ENCODE measurements at places on chromosomes 3 and 15.

GRCh38 chr3:58471025-58471887 is 20.6 kb upstream of the KCTD6 start:
- DNase-seq: peak; percentile 11

DNA sequence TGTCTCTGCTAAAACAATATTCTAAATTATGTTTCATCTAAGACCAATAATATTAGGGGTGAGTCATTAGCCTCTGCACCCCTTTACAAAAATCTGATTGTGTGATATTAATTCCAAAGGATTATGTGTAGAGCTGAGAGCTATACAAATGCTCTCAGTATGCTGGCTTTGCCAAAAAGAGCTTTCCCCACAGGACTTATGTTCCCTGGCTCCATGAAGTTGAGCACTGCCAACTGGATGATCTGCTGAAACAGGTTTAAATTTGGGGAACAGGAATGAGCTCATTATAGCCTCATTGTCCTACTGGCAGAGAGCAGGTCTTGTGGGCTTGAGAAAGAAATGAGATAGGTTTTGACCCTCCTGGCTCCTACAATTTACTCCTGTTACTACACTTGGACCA is 347.8 kb upstream of the LMCD1 start:
- no peak for DNase-seq

GRCh38 chr15:34031987-34032760 is 6.8 kb downstream of the AVEN start:
- DNase-seq: no peak

DNA sequence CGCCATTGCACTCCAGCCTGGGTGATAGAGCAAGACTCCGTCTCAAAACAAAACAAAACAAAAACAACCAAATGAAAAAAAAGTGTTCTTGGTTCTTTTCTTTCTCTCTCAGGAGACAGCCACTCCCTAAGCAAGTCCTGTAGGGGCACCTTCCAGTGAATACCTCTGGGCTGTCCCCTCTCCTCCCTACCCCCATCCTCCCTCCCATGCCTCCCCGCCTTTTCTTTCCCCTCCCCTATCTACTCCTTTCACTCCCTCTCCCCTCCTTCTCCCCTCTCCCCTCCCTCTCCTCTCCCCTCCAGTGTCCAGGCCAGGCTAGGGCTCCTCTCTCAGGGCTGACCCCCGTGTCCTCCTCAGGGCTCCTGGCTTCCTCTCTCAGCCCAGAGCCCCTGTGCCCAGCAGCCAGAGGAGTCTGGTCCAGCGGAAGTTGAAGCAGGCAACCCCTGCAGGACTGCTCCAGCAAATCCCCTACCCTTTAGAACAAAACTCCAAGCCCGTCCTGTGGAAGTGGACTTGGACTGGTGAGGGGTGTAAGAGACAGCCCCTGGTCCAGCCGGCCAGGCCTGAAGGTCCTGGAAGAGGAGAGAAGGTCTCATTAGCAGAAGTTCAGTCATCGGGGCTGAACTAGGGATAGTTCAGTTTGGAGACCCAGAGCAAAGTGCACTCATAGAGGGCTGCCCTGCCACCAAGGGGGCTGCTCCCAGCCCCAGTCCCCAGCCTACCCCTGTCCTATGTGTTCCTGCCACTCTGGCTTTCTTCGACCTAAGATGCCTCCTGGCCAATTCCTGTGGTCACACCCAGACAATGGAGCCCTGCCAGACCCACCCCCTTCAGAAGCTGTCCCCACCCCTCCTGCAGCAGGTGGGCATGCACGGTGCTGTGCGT is 79.8 kb upstream of the IQSEC1 start:
- no peak for DNase-seq

GRCh38 chr15:69469467-69470201 is 17.0 kb downstream of the RPLP1 start:
- DNase-seq: no peak

GRCh38 chr3:414063-414462 is 217.5 kb downstream of the CHL1 start:
- no peak for DNase-seq

DNA sequence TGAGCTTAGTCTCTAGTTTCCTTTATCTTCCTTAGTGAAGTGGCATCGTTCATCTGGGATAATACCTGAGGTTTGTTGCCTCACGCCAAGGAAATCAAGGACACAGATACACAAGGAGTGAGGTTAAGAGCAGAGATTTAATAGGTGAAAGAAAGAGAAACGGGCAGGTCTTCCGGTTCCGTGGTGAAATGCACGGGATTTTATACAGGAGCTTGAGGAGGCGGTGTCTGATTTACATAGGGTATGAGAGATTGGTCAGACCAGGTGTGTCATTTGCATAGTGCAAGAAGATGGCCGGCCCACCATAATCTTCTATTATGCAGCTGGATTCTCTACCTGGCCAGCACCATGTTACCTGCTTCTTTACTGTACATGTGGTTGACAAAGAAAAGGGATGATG is 17.2 kb downstream of the ARRDC4 start:
- DNase-seq: no peak

DNA sequence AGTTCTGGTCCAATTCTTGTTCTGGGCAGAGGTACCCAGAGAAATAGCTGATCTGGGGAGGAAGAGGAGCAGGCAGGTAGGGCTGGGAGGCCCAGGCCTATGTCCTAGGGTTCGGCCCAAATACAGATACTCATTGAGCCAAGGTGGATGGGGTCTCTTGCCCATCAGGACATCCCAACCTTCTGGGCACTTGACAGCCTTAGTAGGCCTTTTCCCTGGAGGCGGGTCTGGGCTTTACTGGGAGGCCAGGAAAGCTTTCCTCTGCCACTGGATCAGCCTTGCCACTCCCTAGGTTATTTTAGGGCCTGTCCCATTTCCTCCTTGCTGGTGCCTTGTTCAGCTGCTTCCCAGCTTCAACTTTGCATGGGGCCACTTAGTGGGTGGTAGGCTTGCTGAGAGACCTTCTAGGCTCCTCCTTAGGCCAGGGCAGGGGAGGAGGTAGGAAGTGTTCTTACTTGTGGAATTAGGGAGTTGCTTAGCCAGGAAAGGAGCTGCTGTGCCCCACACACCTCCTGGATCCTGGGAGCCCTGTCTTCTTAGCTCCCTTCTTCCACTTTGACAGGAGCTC is 9.7 kb downstream of the TEX264 start:
- DNase-seq: no peak

DNA sequence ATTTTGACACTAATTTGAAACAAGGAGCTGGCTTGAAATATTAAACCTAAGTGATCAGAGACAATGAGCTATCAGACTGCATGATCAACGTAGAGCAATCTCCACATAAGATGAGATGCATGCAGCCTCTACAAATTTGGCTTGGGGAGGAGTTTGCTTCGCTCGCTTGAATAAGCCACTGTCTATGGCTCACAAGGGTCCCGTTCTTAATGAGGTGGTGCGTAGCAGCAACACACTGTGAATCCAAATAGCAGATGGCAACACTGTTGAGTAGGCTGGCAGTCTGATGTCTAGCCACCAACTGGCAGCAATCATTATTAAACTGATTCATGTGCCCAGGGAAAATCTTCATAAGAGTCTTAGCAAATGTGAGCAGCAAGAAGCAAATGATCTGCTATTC is 125.4 kb upstream of the CCDC54 start:
- no peak for DNase-seq

- no peak for DNase-seq
Observed at GRCh38 chr3:134481166-134481565, 4.6 kb downstream of the ANAPC13 start.

DNA sequence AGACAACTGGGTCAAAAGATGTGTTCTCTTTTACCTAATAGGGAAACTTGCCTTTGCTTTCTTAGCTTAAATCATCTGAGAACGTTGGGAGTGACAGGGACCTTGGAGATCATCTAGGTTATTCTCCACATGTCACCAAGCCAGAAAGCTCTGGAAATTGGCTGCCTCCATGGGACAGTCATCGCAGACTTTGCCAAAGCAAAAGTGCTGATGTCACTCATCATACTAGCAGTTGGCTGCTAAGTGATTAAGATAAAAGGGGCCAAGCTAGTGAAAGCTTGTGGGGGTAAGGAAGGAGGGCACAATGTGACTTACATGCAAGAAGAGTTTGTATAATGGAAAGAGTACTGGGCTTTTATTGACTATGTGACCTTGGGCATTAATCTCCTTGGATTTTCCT is 198.0 kb upstream of the PFN2 start:
- DNase-seq: no peak

DNA sequence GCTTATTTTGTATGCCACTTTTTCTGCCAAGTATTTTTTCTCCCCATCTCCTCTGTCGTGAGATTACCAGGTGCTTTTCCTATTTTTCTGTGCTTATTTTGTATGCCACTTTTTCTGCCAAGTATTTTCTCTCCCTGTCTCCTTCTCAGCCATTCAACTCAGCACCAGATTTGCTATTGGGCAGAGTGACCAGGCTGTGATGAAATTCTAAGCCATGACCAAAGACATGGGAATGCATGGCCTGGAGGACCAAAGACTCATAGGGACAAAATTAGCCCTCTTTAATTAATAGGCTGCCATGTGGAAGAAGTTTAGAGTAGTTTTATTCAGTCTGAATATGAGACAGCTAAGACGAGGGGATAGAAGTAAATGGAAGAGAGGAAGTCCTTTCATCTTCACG is 257.4 kb downstream of the SQOR start:
- DNase-seq: no peak

DNA sequence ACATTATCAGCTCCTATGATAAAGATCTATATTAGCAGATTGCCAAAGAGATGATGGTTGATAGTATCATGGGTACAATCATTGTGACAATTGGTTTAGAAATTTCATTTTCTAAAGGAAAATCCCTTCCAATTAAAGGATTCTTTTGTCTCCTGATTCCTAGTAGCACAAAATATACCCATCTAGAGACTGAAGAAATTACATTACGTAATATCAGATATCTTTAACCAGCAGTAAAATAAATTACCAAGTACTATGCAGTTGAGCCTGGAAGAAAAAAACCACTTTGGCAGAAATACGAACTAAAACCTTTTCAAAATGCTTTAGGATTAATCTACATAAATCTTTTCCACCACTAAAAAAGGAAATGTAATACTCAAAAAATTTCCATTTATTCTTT is 35.6 kb upstream of the SHC4 start:
- DNase-seq: no peak

DNA sequence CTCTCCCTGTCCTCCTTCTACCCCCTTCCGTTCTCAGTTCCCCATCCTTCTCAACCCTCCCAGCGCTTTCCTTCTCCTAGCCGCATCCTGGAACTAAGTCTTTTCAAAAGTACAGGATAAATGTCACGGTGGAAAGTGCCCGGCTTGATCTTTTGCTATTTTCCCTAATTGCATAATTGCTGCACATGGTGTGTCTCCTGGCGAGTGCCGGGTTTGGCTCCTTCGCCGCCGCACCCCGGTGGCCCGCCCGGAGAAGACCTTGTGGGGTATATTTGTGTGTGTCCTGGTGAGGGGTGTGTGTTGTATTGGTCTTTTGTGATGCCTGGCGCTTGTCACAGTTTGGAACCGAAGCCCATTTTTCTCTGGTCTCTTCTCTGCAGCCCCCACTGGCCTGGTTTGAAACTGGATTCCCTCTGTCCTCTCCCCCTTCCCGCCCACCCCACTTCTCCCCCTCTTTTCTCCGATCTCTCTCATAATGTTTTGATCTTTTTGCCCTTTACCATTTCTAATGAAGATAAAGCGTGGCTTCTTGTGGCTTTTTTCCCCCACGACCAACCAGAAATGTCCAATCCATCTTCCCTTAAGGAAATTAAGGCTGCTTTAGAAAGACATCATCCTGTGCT is 692 bp downstream of the UBE2E2 start:
- DNase-seq: no peak

DNA sequence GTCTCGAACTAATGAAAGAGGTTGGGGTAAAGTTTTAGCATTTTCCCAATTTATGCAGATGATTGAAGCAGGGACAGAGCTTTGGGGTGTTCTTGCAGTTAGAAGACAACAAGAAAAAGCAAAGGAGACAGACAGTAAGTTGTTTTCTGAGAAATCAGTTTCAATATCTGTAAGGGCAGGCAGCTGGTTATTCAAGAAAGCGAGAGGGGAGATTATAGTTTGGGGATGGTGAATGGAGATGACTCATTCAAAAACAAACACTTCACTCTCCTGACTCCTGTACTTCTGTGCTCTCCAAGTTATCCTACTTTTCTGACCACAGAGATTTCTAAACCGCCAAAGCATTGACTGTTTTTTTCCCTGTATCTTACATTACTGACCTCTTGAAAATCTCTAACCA is 352.0 kb downstream of the GAP43 start:
- DNase-seq: no peak

DNA sequence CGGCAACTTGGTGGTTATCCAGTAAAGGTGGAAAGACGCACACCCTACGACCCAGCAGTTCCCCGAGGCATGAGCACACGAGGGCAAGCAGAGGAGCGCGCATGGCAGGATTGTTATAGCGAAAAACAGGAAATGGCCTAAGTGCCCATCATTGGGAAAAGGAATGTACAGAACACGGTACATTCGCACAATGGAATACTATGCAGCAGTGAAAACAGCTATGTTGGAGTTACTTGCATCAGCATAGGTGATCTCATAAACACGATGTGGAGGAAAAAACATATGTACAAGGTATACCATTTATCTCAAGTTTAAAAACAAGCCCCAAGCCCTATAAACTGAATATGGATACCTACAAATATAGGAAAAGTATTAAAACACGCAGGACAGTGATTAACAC is 6.7 kb upstream of the LINGO1 start:
- DNase-seq: no peak

Data from GDM1 (cell line).